Naive thymus-derived CD8-positive, alpha-beta T cell (primary cell): ENCODE measurements at places on chromosomes 1 and 21.

DNA sequence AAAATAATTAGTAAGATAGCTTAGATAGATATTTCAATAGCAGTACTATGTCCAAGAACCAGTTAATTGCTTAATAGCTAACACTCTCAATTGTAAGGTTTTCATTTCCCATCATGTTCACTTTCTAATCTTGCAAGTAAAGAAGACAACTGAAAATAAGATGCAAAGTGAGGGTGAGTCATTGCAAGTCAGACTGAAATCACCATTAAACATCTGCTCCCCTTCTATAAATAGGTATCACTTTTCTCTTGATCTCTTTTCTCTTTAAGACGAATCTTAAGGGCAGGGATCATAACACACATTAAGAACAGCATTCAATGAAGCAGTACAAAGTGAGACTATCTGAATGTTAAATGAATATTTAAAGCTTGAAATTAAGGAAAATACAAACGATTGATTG is 40.4 kb downstream of the UBR4 start:
- no peaks in the 10 kb centered on the region for H3K27me3 ChIP-seq
- H3K4me3 ChIP-seq: no peak overlapping the region
- H3K27ac ChIP-seq: no peak overlapping the region
- no peak for DNase-seq

DNA sequence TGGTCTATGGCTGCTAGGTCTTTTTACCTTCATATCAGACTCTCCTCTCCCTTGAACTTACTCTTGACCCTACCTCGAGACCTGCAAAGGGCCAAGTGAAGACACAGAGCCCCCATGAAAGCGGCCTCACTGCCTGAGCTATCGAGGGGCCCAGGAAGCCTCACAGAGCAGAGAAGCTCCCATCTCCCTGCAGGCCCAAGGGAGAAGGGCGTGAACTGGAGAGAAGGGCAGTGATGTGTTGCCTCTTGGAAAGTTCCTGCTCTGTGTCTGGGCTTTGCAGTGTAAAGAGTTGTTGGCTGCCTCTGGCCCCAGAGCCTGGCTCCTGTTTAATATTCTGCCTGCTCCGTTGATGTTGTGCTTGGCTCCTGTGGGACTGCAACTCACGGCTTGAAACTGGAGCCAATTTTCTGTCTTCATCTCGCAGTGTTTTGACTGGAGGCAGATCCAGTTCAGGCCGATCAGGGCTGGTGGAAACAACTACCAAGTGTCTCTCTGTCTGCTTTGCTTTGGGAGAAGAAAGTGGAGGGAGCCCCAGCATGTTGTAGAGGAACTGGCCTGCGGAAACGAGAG is 4.3 kb downstream of the SERTAD4 start:
- H3K27ac ChIP-seq: no peak overlapping the region
- H3K36me3 ChIP-seq: no peaks in the 10 kb centered on the region
- peaks cover 63% of the 10 kb centered on the region for H3K27me3 ChIP-seq

DNA sequence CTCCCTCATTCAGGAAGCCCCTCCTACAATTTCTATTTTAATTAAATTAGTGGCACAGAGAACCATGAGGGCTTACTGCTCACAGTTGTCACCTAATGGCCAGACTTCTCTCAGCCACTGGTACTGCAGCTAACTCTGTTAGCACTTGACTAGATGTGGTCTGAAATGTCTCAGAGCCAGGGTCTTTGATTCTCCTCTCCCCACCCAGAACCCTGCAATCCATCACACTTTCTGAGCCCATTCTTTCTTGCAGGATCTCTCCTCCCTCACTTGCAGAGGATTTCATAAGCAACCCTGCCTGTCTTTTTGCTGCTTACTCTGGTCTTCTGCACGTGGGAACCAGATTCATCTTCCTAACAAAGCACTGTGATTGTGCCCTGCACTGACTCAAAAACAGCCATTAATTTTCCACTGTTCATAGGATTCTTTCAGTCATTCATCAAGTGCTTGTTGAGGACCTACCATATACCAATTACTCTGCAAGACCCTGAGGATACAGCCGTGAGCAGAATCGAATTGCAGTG is 108.4 kb downstream of the EDEM3 start:
- H3K4me3 ChIP-seq: no peak overlapping the region
- H3K27ac ChIP-seq: no peak overlapping the region
- peaks cover 8% of the 10 kb centered on the region for H3K27me3 ChIP-seq
- H3K4me1 ChIP-seq: no peaks in the 10 kb centered on the region
- DNase-seq: no peak

GRCh38 chr1:205492201-205492667 is 12.2 kb upstream of the CDK18 start:
- H3K27ac ChIP-seq: no peak overlapping the region
- H3K36me3 ChIP-seq: peaks cover 2% of the 10 kb centered on the region
- peak; percentile 38 for DNase-seq
- H3K4me1 ChIP-seq: no peaks in the 10 kb centered on the region
- H3K4me3 ChIP-seq: no peak overlapping the region

DNA sequence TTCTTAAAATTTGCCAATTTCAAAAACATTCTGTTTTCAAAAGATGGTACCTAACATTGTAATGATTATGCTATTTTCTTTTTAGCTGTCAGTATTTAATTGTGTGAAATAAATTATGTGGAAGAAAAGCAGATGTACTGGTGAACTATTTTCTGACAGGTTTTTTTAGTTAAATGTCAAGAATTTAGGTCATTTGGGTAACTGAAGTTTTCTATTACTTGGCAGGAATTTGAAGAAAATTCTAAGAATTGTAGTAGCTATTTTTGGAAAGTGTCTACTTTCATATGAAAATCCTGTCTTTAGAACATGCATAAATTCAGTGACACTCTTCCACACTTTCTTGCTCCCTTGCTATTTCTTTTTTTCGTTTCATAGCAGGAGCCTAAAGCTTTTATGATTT is 28.5 kb upstream of the PTPRC start:
- H3K4me1 ChIP-seq: peaks cover 82% of the 10 kb centered on the region
- no peaks in the 10 kb centered on the region for H3K36me3 ChIP-seq
- no peak for DNase-seq
- H3K4me3 ChIP-seq: peak overlapping the region; percentile 2
- peak overlapping the region; percentile 98 for H3K27ac ChIP-seq

DNA sequence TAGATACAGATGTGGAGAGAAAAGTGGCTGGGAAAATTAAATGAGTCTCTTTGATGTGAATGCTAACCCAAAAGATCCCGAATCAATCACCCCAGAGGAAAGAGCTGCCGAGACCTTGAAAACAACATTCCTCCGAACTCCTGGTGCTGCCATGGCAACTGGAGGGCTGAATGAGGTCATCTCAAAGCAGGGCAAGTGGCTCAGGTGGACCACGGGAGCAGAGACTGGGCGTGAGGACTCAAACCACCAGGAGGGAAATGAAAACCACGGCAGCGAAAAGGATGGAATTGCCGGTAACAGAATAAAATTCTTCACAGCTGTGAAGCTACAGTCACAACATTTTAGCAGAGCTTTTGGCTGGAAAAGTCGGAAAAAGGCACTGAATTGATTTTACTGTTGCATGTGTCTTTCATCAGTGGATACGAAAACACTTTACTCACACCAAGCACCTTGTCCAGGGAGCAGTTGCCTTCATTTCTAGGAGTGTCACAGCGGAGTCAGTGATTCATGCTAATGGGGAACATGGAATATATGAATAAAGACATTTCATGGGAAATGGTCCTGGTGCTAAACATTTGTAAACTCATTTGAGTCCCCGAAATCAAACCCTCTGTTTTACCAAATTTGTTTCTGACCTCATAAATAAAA is 23.2 kb upstream of the BECN2 start:
- DNase-seq: no peak
- H3K4me3 ChIP-seq: no peak overlapping the region
- peaks cover 1% of the 10 kb centered on the region for H3K27me3 ChIP-seq

- no peak overlapping the region for H3K27ac ChIP-seq
- no peaks in the 10 kb centered on the region for H3K36me3 ChIP-seq
- H3K4me3 ChIP-seq: no peak overlapping the region
- H3K27me3 ChIP-seq: no peaks in the 10 kb centered on the region
- no peak for DNase-seq
These were observed 66.6 kb upstream of the ADAMTS5 start for GRCh38 chr21:27033471-27033870.

- no peaks in the 10 kb centered on the region for H3K36me3 ChIP-seq
- no peak overlapping the region for H3K4me3 ChIP-seq
These were observed 19.3 kb downstream of the ELK4 start for GRCh38 chr1:205612556-205612955.

- peaks cover 2% of the 10 kb centered on the region for H3K27me3 ChIP-seq
- no peak for DNase-seq
- no peaks in the 10 kb centered on the region for H3K4me1 ChIP-seq
- no peak overlapping the region for H3K4me3 ChIP-seq
- no peaks in the 10 kb centered on the region for H3K36me3 ChIP-seq
- no peak overlapping the region for H3K27ac ChIP-seq
These were observed 57.9 kb downstream of the RASAL2 start for GRCh38 chr1:178151831-178152230.

DNA sequence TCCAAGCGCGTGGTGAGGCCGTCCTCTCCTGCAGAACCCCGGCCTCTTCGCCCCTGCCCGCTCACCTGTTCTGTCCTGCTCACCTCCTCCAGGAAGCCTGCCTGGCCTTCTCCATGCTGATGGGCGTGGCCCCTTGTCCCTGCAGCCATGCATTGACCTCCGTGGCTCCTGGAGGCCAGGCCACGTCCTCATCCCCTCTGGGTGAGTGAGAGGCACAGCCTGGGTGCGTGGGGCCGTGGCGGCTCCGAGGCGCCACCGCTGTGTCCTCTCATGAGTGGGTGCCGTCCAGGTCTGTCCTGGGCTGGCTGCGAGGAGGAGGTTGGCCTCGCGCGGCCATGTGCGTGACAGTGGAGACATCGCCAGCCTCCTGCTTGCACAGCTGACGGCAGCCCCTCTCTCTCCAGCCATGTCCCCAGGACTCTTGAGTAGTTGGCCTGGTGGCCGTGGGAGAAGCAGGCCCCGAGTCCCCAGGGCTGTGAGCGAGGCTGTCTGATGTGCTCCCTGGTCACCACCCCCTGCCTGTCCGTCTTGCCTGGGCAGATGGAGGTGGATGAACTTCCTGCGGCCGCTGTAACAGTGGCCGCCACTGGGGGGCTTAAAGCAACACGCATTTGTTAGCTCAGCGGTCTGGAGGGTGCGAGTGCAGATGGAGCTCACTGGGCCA is 58.1 kb downstream of the PRKCZ start:
- no peak overlapping the region for H3K27ac ChIP-seq
- H3K27me3 ChIP-seq: no peaks in the 10 kb centered on the region
- H3K36me3 ChIP-seq: peaks cover 8% of the 10 kb centered on the region
- no peak overlapping the region for H3K4me3 ChIP-seq
- no peaks in the 10 kb centered on the region for H3K4me1 ChIP-seq

DNA sequence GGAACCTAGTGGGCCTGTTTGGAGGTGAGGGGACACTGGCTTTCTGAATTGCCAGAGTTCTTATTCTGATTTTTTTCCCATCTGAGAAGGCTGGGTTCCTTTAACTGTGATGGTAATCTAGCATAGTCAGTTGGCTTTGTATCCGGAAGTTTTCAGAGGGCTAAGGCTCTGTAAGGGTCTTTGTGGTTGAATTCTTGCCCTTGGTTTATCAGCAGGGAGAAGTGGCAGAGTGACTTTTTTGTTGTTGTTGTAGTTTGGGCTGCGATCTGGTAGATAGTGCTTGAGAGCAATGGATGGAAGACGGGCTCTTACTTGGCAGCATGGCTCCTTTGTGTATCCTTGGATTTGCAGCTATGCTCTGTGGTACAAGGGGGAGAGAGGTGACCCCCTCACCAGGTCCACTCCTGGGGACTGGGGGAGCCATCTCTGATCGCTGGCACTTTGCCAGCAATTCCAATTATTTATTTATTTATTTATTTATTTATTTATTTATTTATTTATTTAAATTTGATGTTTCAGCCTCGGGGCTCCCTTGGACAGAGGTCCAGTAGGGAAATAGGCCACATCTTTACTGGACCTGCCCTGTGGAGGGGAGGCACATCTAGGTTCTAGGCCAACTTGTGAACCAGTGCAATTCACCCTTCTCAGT is 18.5 kb downstream of the TCP10L start:
- no peak overlapping the region for H3K27ac ChIP-seq
- no peaks in the 10 kb centered on the region for H3K27me3 ChIP-seq
- no peak overlapping the region for H3K4me3 ChIP-seq
- H3K4me1 ChIP-seq: peaks cover 39% of the 10 kb centered on the region

DNA sequence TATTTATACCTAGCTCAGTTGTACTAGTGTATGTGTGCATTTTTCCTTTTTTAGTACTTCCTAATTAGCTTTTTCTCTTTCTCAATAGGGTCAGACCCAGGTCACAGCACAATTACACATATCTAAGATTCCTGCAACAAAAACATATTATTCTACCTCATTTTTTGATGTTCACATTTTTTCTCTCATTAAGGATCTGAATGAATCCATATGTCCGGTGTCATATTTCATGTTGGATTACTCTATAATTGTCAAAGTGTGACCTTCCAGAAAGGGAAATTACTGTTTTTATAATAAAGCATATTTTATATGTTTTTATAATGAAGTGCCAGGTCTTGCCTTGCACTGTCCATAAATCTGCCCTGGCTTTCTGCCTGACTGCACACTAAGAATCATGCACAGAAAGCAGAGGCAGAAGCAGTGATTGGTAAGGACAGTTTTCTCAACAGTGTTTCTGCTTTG is 143.7 kb downstream of the KCNT2 start:
- DNase-seq: no peak
- H3K4me3 ChIP-seq: no peak overlapping the region
- H3K27me3 ChIP-seq: no peaks in the 10 kb centered on the region
- no peaks in the 10 kb centered on the region for H3K36me3 ChIP-seq
- no peak overlapping the region for H3K27ac ChIP-seq

- no peaks in the 10 kb centered on the region for H3K27me3 ChIP-seq
- no peak overlapping the region for H3K4me3 ChIP-seq
- no peak overlapping the region for H3K27ac ChIP-seq
- H3K36me3 ChIP-seq: no peaks in the 10 kb centered on the region
- no peak for DNase-seq
These were observed 251.7 kb downstream of the BRINP3 start for GRCh38 chr1:190226006-190226405.

DNA sequence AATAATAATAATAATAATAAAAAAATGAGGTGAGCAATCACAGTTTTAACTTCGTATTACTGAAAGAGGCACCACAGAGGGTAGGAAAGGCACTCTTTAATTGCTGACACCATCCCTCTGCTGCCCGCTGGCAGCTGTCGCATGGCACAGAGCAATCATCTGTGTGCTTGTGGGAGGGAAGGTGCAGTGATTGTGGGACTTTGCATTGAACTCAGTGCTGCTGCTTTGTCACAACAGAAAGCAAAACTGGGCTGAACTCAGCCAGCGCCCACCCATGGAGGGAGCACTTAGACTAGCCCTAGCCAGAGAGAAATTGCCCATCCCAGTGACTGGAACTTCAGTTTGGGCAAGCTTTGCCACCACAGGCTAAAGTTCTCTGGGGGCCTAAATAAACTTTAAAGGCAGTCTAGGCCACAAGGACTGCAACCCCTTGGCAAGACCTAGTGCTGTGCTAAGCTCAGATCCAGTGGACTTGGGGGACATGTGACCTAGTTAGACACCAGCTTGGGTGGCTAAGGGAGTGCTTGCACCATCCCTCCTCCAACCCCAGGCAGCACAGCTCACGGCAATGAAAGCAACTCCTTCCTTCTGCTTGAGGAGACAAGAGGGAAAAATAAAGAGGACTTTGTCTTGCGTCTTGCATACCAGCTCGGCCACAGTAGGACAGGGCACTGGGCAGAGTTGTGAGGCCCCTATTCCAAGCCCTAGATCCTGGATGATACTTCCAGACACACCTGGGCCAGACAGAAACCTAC is 59.3 kb downstream of the WDR4 start:
- H3K36me3 ChIP-seq: no peaks in the 10 kb centered on the region
- H3K27ac ChIP-seq: no peak overlapping the region
- DNase-seq: no peak
- H3K4me3 ChIP-seq: no peak overlapping the region
- peaks cover 3% of the 10 kb centered on the region for H3K27me3 ChIP-seq
- H3K4me1 ChIP-seq: peaks cover 3% of the 10 kb centered on the region
